Activated effector memory CD4-positive, alpha-beta T cell treated with Interleukin-2 at 50 U/mL for 16 hours (primary cell): ENCODE measurements at places on chromosomes 6 and 20.

DNA sequence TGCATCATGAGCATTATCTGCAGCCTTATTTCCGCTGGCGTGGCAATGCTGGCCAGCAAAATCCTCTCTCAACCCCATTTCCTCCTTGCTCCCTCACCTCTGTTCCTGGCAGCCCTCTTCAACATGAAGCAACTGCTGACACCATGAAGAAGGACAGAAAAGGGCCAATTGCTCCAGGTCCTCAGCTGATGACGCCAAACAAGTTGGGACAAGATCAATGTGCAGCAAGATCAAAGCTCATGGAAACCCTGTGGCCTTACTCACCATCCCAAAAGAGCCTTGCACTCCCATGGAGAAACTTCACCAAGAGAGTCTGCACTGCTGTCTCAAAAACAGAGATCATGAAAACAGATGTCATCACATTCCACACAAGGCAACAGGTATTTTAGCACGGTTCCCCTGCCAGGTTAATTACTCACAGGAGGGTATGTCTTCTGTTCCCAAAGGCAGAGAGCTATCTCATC is 7.4 kb downstream of the GFOD1 start:
- DNase-seq = no peak

- no peak for DNase-seq
Measured at GRCh38 chr6:159640722-159641482, 52.1 kb downstream of the SOD2 start.

GRCh38 chr6:30879684-30880427 is 4.5 kb upstream of the DDR1 start:
- DNase-seq = no peak

- peak; percentile 9 for DNase-seq
Measured at GRCh38 chr6:39361657-39362486, 39.4 kb upstream of the KCNK16 start.

DNA sequence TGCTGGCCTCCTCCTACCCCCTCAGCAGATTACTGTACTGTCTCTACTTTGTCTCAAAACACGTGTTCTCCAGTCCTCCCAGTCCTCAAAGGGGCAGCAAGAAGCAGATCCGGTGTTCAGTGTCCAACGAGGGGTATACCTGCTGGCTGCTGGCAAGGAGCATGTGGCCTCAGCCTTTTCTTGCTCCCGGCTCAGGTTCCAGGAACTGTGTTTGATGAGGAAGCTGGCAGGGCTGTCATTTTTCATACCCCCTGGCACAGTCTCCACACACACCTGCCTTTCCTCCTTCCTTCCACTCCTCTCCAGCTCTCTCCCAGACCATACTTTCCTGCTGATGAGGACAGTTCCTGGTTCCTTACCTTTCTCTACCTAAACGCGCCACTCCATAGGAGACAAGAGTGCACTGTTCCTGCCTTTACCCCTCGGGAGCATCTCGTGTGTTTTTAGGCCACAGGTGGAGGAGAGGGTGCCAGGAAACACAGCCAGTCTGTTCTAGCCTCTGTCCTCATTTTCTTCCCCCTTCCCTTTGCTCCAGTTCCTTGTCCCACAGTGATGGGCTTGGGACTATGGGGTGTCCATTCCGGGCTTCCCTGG is 77.2 kb downstream of the SSR1 start:
- no peak for DNase-seq

DNA sequence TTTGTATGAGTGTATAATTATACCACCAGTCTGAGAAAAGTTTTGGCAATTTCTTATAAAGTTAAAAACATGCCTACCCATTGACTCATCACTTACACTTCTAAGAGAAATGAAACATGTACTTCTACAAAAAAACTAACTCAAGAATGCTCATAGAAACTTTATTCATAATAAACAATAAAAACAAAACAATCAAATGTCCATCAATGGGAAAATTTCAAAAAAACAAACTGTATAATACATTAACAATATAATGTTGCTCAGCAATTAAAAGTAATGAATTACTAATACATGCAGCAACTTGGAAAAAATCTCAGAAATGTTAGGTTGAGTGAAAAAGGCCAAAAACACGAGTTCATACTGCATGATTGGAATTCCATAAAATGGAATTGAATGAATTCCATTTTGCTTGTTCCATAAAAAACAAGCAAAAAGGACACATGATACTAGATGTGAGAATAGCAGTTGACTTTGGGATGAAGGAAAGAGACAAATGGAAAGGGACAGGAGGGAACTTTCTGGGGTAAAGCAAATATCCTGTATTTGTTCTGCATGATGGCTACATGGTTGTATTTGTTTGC is 726.6 kb downstream of the RFPL4B start:
- DNase-seq = no peak

DNA sequence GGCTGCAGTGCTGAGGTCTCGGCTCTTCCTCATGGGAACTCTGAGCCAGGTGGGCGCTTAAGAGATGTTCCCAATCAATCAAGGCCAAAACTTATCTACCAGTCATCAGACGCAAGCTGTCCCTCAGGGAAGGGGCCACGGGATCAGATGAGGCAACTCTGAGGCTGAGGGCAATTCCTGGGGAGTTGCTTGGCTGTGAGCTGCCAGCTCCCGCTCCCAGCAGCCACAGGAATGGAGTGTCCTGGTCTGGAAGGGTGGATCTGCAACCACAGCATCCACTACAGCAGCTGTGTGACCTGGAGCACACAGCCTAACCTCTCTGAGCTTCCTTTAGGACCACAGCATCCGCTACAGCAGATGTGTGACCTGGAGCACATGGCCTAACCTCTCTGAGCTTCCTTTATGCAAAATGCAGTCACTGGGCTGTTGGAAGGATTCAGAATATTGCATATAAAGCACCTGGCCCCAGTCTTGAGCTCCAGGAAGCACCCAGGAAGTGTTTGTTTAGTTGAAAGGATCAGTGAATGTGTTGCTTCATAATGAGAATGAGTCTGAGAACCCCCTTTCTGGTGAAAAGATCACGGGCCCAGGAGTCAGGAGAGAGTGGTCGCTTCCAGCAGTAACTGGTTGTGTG is 60.9 kb downstream of the TFAP2C start:
- no peak for DNase-seq

DNA sequence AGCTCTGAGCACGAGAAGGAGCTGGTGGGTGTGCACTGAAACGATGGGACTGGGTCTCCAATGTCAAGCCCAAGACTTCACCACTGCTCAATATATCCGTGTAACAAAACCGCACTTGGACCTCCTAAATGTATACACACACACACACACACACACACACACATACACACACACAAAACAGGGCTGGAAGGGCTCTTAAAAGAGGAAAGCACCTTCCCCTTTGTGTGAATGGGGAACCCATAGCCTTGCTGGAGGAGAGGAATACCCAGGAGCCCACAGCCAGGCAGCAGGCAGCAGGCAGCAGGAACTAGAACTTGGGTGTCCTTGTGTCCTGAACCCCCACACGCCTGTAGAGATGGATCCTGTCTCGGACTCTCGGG is 29.8 kb downstream of the TGM2 start:
- no peak for DNase-seq

- DNase-seq = no peak
Measured at GRCh38 chr20:50523552-50524167, 13.5 kb downstream of the PTPN1 start.

DNA sequence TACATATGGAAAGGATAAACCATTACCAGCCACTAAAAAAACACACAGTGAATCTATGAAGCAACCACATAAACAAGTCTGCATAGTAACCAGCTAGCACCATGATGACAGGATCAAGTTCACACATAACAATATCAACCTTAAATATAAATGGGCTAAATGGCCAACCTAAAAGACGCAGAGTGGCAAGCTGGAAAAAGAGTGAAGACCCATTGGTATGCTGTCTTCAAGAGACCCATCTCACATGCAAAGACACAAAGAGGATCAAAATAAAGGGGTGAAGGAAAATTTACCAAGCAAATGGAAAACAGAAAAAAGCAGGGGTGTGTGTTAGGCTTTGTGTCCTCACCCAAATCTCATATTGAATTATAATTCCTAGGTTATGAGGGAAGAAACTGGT is 909.2 kb downstream of the EPHA7 start:
- no peak for DNase-seq

- no peak for DNase-seq
Measured at GRCh38 chr6:157684620-157685299, 138.3 kb upstream of the SNX9 start.
